ENCODE measurements at places on chromosomes 5 and 9.
A peak's percentile ranks its signal among the peaks of the same experiment; 100 is the strongest.

- DNase-seq: no peak
These were observed 53.4 kb upstream of the ALDH1B1 start for GRCh38 chr9:38339087-38339486.

- peak; percentile 56 for DNase-seq
These were observed 61.8 kb downstream of the SPATA31C2 start for GRCh38 chr9:88076286-88077070.

DNA sequence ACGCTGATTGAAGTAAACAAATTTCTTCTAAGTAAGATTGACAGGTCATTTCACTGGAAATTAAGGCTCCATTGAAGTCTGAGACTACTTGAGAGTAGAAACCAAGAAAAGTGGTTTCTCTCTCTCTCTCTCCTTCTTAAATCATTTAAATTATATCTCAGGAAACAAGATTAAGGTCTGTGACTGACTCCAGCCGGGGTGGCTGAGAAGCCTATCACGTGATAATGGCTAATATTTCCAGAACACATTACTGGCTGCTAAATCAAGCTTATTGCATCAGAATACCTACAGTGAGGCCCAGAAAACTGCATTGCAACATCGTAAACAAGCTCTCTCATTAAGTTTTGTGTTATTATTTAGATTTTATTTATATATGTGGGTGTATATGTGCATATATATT is 88.4 kb downstream of the PTCD2 start:
- no peak for DNase-seq

DNA sequence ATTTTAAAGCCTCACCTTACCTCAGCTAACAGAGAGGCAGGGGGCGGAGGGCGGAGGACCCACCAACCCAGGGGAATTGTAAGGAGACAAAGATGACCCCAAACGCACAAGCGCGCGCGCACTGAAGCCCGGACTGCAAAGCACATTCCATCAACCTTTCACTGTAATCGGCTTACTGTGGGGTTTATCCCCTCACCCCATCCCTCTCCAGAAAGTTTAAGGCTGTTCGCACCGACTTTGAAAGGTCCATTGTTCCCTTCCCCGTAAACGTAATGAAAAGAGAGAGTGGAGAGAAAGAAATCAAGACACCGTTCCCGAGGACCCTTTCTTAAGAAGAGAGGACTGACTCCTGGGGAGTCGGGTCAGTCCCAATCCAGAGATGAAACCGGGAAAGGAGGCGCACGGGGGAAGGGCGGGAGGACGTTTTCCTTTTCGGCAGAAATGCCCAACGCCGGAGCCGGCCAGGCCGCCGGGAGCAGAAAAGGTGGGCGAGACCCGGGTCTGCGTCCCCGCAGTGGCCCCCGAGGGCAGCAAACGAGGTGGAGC is 464 bp downstream of the CEMIP2 start:
- no peak for DNase-seq

DNA sequence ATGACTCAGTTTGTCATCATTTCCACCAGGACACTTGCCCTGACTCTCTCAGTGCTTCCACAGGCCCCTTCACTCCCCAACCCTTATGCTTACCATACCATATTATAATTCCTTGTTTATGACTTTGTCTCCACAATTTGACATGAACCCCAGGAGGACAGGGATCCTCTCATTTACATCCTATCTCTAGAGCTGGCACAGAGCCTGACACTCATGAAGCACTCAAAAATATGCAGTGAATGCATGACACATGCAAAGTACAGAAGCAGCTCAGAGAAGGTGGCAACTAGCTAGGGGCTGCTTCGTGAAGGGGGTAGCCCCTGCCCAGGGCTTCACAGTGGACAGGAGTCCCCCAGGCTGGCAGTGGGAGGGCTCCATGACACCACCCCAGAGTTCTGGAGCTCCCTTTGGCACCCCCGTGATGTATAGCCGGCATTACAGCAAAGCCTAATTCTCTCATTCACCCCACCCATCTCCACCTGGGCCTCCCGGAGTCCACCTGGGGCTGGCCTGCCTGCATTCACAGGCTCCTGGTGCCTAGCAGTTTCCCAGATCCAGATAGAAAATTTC is 112.0 kb upstream of the SPOCK1 start:
- DNase-seq: no peak

Measured in midbrain (tissue), 1 donor.